ENCODE measurements at places on chromosomes 7 and 10.

- no peak for DNase-seq
Observed at GRCh38 chr7:77329466-77330168, 86.5 kb downstream of the GSAP start.

- DNase-seq, result peak; percentile 20
Observed at GRCh38 chr7:140903741-140904480, 20.8 kb downstream of the BRAF start.

GRCh38 chr10:128710098-128710797 is 584.0 kb upstream of the MKI67 start:
- DNase-seq, result no peak

- DNase-seq, result no peak
Observed at GRCh38 chr10:61120805-61121204, 176.8 kb upstream of the RHOBTB1 start.

GRCh38 chr10:14953424-14954000 is 384 bp downstream of the DCLRE1C start:
- peak; percentile 83 for DNase-seq

- DNase-seq, result no peak
Observed at GRCh38 chr7:68511281-68511680, 1087.0 kb upstream of the AUTS2 start.

- DNase-seq, result peak; percentile 40
Observed at GRCh38 chr10:88879534-88880281, at the start of gene STAMBPL1. Gene STAMBPL1 (plus strand): TSS chr10:88880245. CDS start chr10:88901709, 21,464 bp downstream.

Data from GM23248 (cell line).